ENCODE measurements at places on chromosomes 5 and 9.

- DNase-seq, result no peak
Observed at GRCh38 chr5:59182760-59183159, 599.9 kb downstream of the RAB3C start.

- DNase-seq, result peak; percentile 64
Observed at GRCh38 chr9:136483589-136484152, 831 bp upstream of the SEC16A start.

- DNase-seq, result no peak
Observed at GRCh38 chr5:38807570-38808483, 38.0 kb upstream of the OSMR start.

DNA sequence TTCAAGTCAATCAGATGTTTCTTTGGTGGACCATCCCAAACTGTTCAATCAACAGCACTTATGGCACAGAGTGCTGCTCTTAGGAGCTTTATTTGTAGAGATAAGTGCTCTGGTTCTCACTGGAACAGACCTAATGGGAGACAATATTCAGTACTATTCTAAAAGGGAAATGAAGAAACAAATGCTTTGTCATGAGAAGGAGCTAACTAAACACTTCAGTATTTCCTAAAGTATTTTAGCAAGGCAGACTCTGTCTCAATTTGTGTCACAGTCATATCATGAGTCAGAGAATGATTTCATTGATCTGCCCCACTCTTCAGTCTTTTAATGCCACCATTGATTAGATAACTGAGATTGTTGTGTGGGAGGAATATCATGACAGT, 175.3 kb downstream of the SLF1 start:
- no peak for DNase-seq

DNA sequence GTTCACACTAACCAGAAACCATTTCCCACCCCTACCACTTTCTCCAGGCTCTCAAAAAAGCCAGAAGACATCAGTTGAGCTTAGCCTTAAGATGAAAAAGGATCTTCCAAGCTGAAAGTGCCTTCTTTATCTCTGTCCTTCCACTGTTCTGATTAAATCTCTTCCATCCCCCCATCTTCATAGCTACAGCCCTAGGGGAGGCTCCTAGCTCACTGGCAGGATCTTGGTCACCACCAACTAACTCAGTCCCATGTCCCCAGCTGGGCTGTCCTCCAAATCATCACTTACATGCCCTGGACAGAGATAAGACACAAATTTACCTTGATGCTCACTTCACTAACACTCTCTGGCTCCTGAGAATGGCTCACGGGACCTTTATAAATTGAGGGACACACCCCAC, 14.3 kb downstream of the LCP2 start:
- no peak for DNase-seq

DNA sequence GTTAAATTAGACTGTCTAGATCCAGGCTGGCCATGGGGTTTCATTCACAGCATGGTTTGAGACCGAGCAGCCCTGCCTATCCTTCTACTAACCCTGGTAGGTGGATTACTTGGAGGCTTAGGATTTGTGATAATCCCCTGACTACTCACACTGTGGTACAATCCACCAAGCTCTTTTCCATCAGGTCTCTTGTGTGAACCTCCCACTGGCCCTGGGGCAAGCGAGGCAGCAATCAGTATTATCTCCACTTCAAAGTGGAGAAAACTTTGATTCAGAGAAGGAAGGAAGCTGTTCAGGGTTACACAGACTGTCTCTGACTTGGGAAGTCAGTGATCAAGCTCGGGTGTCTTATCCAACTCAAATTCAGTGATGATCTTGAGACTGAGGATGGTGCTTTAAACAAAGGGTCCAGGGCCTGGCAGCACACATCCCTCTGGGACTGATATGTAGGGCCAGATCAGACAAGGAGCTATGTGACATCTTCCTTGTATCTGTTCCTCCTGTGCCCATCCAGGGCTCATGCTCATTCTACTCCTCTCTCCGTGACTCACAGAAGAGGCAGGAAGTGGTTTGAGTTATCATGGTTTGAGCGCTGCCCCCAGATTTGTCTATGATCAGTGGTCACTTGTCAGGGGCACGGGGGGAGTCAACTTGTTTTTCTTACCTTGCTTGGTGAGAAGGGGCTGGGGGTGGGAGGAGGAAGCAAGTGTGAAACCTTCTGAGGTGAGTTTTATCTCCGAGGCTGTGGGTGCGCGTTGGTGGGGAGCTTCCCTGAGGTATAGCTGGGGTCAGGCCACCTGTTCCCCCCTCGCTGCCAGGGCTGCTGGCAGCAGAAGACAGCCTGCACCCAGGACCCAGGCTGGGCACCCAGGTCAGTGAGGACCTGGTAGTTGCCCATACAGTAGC, 48.6 kb downstream of the RGS3 start:
- DNase-seq, result no peak

DNA sequence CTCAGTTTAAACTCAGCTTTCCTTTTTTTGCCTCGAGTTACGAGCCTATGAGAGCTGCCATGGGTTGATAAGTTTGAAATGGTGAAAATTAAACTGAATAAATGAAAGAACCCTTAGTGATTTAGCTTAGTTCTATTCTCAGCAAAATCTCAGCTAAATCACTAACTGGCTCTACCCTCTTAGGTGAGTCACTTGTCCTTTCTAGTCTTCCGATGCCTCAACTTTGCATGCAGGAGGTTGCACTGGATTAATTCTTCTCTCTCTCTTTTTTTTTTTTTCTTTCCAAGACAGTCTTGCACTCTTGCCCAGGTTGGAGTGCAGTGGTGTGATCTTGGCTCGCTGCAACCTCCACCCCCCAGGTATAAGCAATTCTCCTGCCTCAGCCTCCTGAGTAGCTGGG, 83.9 kb downstream of the PAPPA start:
- DNase-seq, result no peak

DNA sequence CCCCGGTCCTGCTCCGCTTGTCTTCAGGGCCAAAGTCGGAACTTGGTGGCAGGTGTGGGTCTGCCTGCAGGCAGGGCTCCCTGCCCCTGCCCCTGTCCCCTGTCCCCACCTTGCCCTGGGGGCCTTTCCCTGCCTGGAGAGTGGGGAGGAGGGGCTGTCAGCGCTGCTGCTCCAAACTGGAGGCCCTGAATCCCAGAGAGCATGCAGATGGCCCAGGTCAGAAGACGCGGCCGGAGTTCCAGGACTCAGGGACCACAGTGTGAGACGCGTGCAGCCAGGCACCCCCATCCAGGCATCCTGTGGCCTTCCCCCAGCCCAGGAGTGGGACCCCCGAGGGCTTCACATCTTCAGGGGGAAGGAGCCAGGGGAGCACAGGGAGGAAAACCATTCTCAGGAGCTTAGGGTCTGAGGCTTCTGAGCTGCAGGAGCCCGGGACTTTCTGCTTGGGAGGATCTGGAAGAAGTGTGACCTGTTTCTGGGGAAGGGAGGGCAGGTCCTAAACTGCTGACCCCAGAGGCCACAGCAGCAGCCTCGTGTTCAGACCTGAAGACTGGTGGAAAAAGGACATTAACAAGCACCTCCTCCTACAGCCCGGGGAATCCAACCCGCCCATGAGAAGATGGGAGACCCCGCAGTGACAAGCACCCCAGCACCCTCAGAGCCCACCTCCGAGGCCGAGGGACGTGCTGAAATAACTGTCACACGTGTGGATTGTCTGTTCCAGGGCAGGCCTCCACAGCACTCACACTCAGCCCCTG, 38.0 kb downstream of the RASGEF1C start:
- no peak for DNase-seq

DNA sequence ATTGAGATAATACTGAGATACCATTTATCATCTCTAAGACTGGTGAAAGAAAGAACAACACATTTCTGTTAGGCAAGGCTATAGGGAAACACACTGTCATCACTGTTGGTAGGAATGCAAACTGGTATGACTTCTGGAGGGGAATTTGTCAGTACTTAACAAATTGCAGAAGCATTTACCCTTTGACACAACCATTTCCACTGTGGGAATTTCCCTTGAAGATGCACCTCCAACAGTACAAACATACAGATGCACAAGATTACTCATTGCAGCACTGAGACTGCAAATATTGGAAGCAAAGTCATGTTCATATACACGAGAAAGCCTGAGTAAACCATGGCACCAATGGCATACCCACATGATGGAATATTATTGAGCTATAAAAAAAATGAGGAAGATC, 17.6 kb downstream of the GM2A start:
- no peak for DNase-seq

DNA sequence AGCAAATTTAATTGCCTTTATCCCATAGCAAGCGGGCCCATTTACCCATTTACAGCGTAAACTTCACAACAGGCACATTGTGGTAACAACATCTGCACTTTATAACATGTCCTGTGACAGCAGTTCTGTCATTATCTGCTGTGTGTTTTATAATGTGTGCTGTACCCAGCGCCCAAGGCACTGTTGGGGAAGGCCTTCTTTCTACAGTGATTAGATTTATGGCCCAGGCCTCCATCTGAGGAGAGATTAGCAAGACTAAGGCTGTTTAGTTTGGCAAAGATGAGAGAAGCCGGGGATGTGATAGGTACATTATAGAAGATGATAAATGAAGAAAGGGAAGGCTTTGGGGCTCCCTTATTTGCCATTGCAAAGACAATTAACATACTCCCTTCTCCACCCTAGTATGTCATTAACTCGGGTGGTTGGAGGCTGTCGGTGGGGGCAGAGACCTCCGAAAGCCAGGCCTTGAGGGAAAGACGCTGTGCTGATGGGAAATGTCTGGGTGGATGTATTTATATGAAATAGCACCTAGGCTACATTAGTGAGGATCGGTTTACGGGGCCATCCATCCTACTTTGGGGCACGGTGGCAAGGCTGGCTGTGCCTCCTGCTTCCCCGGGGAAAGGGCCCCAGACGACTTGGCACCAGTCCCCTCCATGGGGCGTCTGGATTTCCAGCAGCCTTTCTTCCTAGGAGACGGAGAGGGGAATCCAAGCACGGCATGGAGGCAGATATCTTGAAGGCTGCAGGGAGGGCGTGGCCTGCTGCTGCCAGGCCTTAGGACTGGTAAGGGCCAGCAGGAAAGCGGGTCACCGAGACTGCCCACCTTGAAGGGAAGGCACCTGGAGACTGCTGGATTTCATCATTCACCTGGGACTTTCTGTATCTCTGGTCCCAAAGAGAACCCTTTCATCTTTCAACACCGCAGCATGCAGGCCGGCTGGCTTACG, 64.3 kb upstream of the PTCH1 start:
- DNase-seq, result no peak

DNA sequence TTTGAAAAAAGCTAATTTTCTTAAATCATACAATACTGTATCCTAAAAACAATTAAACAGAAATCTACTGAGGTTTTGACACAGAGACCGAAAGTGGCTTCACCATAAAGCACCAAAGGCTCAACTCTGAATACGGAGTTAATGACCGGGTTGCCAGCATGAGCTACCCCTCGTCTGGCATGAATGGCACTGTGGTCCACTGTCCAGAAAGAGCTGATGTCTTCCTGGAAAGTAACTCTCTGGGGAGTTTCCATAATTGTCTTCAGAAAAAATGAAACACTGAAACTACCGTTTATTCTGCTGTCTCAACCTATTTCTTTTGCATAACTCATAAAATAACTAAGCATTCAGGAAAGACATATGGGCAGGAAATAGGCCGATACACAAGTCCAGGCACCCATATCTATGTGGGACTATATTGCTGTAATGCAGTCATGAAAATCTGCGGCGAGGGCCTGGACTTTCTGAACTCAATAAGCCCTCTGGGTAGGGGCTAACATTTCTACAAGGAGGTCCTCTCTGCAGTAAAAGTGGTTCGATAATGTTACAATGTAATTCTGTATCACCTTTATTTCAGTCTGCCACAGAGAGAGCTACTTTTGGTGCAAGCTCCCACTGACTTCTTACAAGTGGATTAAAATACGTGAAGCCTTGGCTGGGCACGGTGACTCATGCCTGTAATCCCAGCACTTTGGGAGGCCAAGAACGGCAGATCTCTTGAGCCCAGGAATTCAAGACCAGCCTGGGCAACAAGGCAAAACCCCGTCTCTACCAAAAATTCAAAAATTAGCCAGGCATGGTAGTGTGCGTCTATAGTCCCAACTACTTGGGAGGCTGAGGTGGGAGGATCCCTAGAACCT, 52.4 kb downstream of the ANKH start:
- no peak for DNase-seq

GRCh38 chr5:150266871-150267291, 22.7 kb downstream of the CAMK2A start:
- no peak for DNase-seq

GRCh38 chr5:66660396-66660795, 64.2 kb downstream of the MAST4 start:
- no peak for DNase-seq

- DNase-seq, result no peak
Observed at GRCh38 chr9:87445646-87446045, 52.0 kb upstream of the DAPK1 start.

GRCh38 chr5:42767491-42768105, 11.0 kb downstream of the CCDC152 start:
- DNase-seq, result no peak

DNA sequence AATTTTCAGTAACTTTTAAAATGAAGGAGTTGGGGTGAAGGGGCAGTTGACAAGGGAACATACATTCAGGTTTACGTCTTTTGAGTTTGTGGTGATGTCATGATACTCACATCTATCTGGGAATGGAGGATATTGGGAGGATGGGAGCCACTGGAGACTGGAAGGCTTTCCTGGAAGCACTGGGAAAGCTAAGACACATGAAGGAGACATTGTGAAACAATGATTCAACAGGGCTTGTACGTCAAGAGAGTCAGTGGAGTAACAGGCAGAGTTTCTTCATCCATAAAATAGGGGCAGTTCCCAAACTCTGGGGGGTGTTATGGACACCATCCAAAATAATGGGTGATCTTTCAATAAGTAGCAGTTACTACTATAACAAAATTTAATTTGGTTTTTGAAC, 572.8 kb downstream of the CCDC171 start:
- no peak for DNase-seq

DNA sequence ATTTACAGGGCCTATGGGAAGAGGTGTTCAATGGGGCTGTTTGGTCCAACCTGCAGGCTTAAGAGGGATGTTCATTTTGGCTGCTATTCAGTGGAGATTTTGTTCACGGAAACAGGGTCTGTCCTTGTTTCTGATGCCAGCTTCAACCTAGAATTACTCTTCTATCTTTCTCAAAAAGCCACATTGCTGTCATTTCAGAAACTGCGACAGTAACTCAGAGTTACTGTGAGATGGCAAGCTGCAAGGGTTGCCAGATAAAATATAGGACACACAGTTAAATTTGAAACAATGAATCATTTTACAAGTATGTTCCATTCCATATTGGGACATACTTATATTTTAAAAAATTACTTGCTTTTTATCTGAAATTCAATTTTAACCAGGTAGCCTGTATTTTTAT, 128.0 kb downstream of the NPR3 start:
- DNase-seq, result no peak

DNA sequence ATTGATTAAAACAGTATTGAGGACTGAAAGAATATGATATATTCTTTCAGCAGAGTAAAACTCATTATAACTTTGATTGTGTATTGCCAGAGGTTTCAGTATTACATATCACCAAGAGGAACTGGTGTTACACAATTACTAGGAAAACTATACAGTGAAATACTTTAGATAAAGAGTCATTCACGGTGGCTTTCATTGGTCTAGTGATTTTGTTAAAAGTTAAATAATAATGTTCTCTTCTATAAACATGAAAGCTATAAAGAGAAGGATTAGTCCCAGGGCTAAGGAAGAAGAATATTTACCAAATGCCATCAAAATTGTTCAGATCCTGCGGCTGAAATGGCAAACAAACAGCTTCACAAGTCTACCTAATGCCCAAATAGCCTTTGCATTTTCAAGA, 306.2 kb downstream of the SEMA5A start:
- no peak for DNase-seq
